Fibroblast of skin of left quadriceps (primary cell): ENCODE measurements at places on chromosomes 2 and 18.

GRCh38 chr2:154223726-154224125 lies 352.0 kb downstream of the GALNT13 start:
- DNase-seq = no peak

- no peak for DNase-seq
These were observed 14.5 kb downstream of the CERS6 start for GRCh38 chr2:168470320-168471162.

DNA sequence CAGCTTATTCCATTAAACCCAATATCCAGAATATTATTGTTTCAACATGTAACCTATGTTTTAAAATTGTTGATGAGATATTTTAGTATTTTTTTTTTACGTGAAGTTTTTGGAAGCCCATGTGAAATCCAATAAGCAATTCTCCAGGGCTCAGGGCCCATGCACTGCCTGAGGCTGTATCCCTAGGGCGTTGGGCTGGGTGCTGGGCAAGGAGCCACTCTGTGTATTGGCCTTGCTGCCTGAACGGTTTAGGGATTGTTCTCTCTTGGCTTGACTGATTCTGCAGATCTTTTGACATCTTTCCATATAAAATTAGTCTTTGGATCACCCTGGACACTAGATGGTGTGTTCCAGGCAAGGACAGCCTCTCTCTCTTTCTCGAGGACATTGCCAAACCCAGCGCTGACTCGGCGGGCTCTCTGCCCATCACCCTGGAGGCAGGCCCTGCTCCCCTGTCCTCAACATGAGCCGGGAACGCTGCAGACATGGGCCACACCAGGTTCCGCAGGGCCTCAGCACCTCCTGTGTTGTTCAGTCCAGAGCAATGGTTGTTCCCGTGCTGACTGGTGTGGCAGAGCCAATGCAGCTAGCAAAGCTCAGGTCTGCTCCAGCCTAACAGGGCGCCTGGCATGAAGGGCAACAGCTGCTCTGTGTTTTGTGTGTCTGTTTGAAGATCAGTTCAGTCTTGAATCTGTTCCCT lies 163.0 kb downstream of the SEPTIN10 start:
- DNase-seq = no peak

- no peak for DNase-seq
These were observed 78.9 kb downstream of the KCNF1 start for GRCh38 chr2:10990561-10991111.

- DNase-seq = no peak
These were observed 212.3 kb downstream of the HDAC4 start for GRCh38 chr2:239188536-239188935.

DNA sequence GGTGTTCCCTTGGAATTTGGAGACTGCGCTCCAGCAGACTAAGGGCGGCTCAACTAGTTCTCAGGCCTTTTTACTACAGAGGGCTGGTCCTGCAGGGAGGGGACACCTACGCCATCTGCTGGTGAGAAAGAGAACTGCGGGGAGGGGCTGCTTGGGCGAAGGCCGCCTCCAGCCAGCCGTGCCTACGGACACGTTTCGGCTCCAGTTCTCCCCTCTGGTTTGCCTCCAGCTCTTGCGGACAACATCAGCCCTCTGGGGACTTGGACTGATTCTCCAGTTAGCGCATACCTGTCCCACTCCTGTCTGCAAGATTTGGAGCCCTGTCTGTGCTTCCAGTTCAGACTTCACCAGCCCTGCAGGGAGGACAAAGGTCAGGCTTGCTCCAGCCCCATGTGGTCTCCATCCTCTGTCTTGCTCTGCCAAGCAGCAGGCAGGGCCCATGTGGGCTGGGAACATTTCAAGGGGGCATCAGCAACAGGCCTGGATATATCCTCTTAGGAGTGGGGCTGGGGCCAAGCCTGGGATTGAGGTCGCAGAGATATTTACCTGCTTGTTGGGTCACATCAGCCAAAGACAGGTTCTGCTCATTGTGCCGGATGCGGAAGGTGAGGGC lies 10.3 kb downstream of the PTPRN start:
- DNase-seq = peak; percentile 42

DNA sequence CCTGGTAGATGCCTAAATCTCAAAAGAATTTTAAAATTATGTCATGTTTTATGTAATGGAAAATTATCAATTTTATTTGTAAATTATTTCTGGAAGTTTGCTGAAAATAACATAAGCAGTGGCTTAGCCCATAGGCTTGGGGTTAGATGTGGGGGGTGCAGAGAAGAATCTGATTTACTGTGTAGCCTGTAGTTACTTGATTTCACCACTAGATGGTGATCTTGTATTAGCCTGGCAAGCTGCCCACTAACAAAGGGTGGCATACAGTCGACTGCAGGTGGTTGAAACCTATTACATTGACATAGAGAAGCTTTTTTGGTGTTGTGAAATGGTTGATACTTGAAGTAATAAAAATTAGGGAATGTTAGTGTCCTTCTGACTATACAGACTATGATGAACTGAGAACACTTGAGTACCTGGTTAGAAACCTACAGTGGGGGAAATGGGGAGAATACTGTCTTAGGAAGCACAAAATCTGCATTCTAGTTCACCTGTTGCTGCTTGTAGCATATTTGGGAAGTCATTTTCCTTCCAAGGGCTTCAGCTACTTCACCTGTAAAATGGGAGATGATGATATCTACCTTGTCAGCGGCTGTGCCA lies 191.0 kb upstream of the LHCGR start:
- DNase-seq = peak; percentile 23

DNA sequence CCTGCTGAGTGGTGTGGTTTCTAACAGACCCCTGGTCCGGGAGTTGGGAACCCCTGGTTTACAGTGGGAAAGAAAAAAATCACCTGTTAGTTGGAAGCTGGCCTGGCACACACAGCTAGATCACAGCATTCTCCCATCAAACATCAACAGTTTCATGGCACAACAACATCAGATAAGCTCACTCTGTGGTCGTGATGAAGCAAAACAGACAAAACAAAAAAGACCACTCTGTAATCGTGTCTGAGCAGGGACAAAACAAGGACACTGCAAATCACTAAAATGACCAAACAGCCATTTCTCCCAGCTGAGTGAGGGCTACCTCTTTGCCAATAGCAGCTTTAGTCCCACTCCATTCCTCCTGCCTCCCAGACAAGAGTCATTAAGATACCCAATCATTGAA lies 9.0 kb upstream of the IMPACT start:
- DNase-seq = no peak

DNA sequence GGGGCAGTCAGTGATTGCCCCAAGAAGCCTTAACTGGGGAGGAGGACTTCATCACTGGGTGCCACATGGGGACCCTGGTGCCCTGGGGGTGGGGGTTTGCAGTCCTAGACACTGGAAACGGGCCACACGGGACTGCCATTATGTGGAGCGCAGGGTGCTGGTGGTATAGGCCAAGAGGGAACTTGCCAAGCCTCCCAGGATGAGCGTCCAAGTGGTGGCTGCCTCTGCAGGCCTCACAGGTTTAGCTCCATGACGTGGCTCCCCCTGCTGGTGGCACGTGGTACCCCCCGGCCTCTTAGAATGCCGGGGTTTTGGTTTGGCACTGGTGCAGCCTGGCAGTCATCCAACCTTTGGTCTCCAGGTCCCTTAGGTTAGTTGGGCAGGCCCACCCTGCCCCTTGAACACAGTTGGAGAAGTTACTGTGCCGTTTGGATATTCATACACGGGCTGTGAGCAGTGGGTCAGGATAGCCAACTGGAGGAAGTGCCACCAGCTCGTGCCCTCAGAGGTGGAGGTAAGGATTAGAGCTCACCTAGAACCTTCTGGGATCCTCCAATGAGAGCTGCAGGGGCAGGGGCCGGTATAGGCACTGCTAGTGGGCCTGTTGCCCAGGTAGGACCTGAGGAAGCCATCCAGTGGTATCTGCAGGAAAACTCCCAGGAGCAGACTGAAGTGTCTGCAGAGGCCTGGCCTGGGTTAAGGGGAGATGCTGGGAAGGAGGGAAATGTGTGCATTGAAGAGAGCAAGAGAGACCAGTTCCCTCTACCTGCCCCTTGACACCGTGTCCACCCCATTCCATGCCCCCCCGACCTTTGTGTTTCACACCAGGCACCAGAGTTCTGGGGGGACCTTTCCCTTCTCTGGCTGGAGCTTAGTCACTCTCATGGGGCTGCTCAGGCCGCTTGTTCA lies 5.7 kb downstream of the PTMA start:
- DNase-seq = peak; percentile 69

GRCh38 chr2:88066543-88066942 lies 1.1 kb upstream of the SMYD1 start:
- DNase-seq = no peak

DNA sequence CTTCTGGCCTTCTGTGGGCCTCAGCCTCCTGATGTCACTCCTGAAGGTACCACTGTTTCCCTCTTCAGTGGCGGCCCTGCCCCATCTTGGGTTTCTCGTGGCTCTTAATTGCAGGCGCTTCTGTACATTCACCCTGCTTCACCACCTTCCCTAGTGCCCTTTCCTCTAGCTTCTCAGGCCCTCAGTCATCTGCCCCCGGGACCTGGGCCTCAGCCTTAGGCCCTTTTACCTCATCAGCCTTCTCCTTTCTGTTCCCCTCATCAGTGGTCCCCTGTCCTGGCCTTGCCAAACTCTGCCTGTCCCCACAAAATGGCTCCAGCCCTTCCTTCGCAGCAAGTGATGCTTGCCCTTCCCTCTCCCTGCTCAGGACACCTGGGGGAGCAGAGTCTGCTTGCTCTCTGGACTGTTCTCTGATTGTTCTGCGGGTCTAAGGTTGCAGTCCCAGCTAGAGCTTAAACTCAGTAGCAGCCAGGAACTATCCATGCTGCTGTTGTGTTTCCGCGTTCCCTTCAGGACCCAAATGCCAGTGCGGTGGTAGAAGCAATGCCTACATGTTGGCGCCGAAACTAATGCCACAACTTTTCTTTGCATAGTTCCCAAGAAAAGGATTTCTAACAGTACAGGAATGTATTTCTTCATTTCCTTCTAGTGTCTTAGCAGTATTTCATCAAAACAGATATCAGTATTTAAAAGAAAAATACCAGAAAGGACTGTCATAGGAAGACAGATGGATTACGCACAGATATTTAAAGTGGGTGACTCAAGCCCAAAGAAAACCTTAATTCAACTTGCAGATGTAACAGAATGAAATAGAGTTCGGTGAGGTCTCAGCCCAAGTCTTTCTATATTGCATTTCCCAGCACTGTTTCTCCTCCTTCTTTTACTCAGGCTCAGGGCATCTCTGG lies 7.5 kb downstream of the ASB1 start:
- peak; percentile 88 for DNase-seq

GRCh38 chr2:240425236-240425615 lies 10.2 kb upstream of the GPC1 start:
- no peak for DNase-seq

DNA sequence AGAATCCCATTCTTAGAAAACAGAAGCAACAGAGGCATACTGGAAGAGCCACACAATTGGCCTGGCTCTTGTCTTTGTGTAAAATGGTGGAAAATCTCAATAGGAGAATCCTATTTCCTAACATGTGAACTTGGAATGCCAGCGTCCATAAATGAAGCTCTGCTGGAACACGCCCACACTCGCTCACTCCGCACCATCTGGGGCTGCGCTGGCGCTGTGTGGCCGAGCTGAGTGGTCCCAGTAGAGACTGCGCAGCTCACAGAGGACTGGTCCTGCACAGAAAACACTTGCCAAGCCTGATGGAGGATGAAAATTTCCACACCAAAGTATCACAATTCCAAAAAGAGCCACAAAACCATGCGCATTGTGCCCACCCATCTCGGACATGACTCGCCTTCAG lies 56.2 kb downstream of the PXDN start:
- DNase-seq = no peak

DNA sequence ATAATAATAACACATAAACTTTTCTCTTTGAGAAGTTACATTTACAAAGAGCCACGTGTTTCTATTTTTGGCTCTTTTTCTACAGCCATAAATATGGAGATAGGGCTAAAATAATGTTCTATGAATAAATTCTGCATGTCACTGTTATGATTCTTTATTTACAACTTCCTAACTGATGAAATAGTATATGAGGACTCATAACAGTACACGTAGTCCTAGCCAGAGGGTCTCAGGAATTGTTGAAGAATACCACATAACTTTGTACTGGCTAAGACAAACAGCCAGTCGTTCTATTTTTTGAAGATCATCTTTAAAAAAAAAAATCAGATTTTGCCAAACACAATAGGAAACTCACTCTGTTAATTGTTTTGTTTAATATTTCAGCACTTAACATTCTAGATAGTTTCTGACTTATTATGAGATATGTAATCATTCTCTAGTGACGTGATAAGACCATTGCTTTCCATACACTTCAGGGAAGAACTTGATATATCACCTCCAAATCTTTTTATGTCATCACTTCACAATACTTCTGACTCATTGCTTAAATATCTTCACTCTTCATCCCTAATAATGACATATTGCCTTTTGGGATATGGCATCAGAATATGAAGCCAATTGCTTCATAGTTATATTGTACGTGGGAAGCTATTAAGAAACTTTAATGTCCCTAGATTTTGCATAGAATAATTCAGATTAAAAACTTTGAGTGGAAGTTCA lies 256.1 kb downstream of the XIRP2 start:
- DNase-seq = peak; percentile 25

- no peak for DNase-seq
These were observed 147.1 kb downstream of the NOL4 start for GRCh38 chr18:34077599-34077998.

DNA sequence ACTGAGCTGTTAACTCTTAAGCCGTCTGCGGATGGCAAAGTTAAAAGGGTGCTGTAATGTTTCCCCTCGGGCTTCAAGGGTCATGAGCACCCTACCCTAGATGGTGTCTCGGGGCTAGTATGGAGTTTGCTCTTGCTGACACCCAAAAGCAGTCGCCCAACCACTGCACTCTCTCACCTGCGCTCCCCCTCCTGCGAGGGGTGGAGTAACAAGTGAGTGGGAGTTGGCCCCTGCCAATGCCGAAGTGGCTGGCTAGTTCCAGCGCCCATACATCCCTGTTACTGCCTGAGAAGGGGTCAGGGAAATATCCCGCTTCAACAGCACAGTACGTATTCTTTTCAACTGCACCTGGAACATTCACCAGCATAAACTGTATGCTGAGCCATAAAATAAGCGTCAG lies 47.5 kb downstream of the FAM117B start:
- DNase-seq = no peak

DNA sequence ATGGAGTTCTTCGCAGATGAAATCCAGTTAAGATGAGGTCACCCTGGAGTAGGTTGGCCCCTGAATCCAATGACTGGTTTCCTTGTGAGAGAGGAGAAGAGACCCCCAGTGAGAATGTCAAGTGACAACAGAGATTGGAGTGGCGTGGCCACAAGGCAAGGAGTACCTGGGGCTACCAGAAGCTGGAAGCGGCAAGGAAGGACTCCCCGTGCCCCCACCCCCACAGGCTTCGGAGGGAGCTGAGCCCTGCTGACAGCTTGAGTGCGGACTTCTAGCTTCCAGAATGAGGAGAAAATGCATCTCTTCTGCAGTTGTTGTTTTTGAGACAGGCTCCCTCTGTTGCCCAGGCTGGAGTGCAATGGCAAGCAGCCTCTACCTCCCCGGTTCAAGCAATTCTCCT lies 78.0 kb upstream of the HPCAL1 start:
- no peak for DNase-seq

- DNase-seq = no peak
These were observed 142.2 kb upstream of the SMAD2 start for GRCh38 chr18:48072428-48073204.

DNA sequence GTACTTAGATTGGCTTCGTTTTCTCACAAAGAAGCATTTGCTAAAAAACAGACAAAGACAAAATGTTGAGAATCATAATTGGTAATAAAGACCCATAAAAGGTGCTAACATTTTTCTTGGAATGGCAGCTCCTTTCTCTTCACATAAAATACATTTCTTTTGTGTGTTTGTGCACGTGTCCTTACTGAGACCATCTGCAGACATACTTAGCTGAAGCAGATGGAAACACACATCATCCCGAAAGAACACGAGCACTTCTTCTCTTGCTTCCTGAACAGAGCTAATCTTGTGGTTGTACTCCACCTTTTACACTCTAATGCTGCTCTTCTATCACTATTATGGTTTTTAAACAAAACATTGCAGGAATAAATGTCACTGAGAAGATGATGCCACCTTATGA lies 142.5 kb downstream of the SPHKAP start:
- no peak for DNase-seq
